ENCODE measurements at places on chromosomes 3 and 15.

- no peak for DNase-seq
Observed at GRCh38 chr3:81003008-81003645, 758.3 kb downstream of the GBE1 start.

GRCh38 chr15:58063614-58064013 is 1.9 kb downstream of the ALDH1A2 start:
- DNase-seq: no peak

- DNase-seq: no peak
Observed at GRCh38 chr3:174002543-174002942, 605.0 kb downstream of the NLGN1 start.

DNA sequence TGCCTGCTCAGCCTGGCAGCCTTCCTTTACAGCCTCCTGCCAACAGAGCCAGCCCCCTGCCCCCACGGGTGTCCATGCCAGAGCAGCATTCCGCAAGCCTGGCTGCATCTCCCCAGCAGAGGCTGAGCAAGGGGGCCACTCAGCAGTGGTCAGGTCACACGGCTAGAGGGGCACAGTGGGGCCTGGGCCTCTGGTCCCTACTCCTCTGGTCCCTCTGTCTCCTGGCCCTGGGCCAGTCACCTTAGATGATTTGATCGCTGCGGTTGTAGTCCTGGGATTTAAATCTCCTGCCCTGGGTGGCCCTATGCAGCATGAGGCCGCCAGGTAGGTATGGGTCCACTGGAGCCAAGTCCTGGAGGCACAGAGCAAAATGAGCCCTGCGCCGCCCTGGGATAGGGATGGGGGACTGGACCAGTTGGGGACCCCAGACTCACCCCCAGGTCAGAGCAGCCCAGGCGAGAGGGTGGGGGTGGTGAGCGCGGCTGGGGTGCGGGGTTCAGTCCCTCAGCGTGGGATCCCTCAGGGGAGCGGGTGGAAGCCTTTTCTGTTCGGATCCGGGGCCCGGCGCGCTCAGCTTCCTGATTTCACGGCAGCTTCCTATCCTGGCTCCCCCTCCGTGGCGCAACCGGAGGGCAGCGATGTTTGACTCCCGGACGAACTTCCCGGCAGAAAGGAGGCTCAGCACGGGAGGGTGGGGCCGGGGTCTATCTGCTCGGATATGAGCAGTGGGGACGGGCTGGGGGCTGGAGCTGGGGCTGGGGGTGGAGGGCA is at the start of gene ZBTB47:
ZBTB47 (plus strand) TSS at position 138 of the 771 bp plus-strand sequence. CDS start 4,659 bp downstream, outside the sequence.
- no peak for DNase-seq

GRCh38 chr3:9777694-9778021 is 7.9 kb upstream of the CAMK1 start:
- no peak for DNase-seq

- DNase-seq: no peak
Observed at GRCh38 chr3:195441476-195441991, 1.3 kb downstream of the ACAP2 start.

GRCh38 chr3:125213364-125213755 is 812 bp upstream of the SLC12A8 start:
- no peak for DNase-seq

- DNase-seq: no peak
Observed at GRCh38 chr3:38238416-38239008, 27.1 kb upstream of the SLC22A13 start.

DNA sequence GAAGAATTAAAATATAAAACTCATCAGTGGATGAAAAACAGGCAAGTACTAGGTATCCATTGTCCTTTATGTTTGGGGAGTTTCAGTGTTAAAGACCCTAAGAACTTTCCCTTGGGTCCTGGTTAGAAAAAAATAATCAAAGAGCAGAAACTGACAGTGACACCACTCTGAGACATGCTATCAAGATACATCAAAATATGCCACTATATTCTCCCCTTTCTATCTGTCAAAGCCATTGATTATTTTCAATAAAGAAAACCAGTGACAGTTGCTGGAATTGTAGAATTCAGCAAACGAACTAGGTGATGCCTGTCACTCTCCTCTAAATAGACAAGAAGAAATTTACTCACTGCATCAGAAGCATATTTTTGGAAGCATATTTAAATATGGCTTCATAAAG is 496.7 kb upstream of the CFAP20DC start:
- no peak for DNase-seq

GRCh38 chr3:30457081-30457480 is 149.3 kb upstream of the TGFBR2 start:
- DNase-seq: no peak

DNA sequence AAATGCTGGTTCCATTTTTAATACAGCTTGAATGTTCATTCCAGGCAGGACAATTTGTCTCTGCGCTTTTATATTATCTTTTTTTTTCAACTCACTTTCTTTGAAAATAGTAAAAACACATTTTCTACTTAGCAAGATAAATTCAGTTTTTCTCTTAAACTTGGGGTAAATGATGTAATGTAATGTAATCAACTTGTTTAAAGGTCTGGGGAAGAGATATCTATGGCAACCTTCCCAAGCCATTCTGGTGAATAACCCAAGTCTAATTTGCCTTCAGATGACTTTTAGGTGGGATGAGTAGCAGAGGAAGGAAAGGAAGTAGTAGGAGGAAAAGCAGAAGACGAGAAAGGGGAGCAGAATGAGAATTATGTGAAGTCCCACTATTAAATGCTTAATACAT is 335.1 kb downstream of the SV2B start:
- DNase-seq: no peak

DNA sequence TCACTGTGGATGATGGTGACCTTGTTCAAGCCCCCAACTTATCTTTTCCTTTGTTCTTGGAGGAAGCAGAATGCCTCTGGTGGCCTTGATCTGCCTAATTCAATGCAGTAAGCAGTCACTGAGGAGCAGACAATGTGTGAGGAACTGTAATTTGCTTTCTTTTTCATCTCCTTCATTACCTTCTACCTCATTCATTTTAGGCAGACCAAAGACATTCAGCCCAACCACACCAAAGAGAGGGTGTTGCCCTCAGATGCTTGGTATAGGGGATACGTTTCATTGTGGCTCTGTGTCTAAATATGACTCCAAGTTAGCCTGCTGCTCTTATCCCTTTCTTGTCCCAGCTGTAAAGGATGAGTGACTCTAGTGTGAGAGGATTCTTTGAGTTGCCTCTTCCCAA is 15.3 kb downstream of the EXOSC7 start:
- no peak for DNase-seq

- no peak for DNase-seq
Observed at GRCh38 chr3:105367406-105368213, 901 bp downstream of the ALCAM start.

DNA sequence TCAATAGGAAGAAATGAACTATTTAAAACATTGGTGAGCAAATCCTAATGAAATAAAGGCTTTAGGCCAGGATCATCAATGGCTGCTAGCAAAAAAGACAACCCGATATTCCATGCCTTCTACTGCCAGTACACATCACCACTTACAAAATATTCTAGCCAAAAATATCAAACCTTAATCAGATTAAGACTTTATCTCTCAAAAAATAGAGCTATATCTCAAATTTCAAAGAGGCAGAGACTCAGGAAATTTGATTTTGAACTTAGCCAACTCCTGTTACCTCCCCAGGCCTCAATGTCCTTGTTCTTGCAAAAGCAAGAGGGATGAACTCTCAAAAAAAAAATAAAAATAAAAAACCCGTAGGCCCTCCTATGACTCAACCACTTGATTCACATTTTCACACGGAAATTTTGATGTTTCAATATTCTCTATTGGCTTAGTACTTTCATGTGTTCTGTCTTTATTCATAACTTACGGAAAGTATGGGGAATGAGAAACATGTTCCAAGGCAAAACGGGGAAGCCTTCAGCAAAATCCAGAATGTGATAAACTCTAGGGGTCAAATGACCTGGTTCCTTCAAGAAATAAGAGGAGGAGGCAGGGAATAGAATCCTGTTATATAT is 273.3 kb upstream of the ZPLD1 start:
- DNase-seq: no peak

DNA sequence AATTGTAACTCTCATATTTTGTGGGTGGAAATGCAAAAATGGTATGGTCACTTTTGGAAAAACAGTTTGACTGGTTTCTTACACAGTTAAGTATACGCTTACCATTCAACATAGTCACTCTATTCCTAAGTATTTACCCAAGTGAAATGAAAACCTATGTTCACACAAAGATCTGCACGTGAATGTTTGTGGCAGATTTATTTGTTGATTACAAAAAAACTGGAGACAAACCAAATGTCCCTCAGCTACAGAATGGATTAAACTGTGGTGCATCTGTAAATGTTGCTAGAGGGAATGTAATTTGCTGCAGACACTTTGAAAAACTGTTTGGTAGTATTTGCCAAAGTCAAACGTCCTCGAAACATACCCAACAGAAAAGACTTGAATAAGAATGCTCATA is 29.3 kb downstream of the ACKR2 start:
- no peak for DNase-seq

DNA sequence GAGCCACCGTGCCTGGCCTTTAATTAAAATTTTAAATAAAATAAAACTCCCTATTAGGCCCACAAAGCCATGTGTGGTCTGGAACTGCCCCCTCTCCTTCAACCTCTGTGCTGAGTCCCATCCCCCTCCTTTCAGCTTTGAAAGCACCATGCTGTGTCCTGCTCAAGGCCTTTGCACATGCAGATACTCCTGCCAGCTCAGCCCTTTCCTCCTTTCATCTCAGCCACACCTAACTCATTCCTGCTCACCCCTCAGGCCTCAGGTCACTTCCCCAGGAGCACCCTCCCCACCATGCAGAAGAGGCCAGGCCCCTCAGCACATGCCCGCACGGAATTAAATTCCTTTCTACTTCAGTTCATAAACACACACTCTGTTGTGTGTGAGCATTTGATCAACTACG is 28.1 kb downstream of the ATRIP start:
- DNase-seq: no peak

DNA sequence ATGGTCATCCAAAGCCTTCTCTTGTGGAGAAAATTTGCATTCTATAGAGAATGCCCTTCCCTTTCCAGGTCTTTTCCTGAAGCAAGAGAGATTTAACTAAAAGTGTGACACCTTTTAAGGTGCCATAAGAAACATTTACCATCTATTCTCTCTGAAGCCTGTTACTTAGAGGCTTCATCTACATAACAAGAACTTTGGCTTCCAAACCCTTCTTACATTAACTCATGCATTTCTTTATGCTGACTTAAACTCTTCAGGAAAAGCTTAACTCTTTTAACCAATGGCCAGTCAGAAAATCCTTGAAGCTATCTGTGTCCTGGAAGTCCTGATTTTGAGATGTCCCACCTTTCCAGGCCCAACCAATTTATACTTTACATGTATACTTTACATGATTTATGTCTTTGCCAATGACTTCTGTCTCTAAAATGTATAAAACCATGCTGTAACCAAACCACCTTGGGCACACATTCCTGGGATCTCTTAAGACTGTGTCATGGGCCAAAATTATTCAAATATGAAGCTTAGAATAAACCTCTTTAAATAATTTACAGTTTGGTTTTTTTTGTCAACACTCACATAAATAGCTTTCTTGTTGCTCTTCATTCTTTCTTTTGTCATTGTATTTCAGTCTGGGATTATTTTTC is 472.6 kb upstream of the NECTIN3 start:
- DNase-seq: no peak

DNA sequence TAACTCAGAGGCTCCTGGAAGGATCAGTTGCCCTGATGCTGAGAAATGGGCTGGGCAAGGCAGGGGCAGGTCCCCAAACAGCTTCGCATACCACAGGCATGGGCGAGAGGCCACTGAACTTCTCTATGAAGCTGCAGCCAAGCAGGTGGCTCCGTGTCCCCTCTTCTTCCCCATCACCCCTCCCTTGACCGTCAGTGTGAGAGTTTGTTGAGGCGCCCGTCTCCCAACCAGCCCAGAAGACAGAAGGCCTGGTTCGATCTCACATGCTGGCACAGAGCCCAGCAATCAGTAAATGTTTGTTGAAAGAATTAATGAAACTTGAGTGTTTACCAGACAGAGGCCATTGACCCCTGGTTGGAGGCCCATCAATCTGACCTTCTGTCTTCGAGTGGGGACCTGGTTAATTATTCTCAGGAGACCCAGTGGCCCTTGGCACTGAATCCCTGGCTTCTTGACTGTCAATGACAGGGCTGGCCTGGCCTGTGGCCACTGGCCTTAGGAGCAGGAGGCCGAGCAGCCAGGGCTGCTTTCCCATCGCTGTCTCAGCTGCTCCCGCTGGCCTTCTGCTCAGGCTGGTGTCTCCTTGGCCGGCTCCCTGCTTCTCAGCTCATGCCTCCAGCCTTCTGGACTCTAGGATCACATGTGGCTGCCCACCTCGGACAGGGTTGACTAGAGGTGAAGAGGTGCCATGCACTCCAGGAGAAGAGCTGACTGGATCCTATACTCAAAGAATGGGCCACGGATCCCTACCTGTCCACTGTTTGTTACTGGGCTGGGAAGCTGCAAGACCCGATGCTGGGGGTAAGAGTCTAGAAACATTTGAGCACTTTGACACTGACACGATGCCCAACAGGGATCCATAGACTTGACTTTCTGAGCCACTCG is 113.4 kb downstream of the ASB7 start:
- DNase-seq: no peak

GRCh38 chr3:150956376-150956775 is 16.2 kb downstream of the CLRN1 start:
- DNase-seq: no peak

- no peak for DNase-seq
Observed at GRCh38 chr15:40773496-40773895, 3.7 kb downstream of the C15orf62 start.

- no peak for DNase-seq
Observed at GRCh38 chr3:138009476-138010272, at the start of gene CLDN18. CLDN18 (plus strand) TSS chr3:138010165; CDS start chr3:138010226, 61 bp downstream.

GRCh38 chr3:57048728-57049127 is 11.7 kb upstream of the SPATA12 start:
- no peak for DNase-seq

GRCh38 chr3:13054341-13055285 is 18.6 kb downstream of the IQSEC1 start:
- DNase-seq: no peak

- no peak for DNase-seq
Observed at GRCh38 chr15:100942656-100943425, 23.7 kb downstream of the LRRK1 start.

- DNase-seq: no peak
Observed at GRCh38 chr3:27532426-27533260, 48.5 kb upstream of the SLC4A7 start.

GRCh38 chr3:20056725-20057611 is 16.7 kb downstream of the KAT2B start:
- no peak for DNase-seq

DNA sequence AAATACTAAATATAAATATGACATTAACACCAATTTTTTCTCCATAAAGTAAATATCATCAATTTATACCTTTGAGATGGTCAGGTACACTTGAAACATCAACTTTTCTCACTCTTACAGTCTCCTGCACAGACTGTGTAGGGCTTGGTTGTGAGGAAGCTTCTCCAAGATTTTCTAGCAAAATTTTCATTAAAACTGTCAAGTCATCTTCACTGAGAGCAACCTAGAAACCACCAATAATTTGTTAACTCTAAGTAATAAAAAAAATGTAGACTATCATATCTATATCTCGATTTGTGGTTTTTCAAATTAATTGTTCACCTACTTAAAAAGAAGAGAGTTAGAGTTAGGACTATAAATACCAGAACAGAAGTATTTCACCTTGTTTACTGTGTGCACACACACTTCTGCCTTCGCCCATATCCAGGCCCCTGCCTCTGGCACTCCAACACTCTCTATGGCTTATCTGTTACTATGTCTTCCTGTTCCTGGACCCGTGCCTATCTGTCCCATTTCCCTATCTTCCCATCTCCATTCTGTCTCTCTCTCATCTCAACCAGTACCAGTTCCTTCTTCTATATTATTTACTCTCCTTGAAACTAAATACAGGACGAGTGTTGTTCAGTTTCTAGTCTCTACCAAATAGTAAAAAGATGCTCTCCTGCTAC is 123.6 kb downstream of the VPS13C start:
- DNase-seq: no peak

Measured in stimulated activated CD4-positive, alpha-beta T cell treated with anti-CD3 and anti-CD28 coated beads, Interleukin-1b, Interleukin-23, amount 100 ng/mL, for 24 hours (primary cell).